ENCODE measurements at places on chromosomes 5 and 9.

DNA sequence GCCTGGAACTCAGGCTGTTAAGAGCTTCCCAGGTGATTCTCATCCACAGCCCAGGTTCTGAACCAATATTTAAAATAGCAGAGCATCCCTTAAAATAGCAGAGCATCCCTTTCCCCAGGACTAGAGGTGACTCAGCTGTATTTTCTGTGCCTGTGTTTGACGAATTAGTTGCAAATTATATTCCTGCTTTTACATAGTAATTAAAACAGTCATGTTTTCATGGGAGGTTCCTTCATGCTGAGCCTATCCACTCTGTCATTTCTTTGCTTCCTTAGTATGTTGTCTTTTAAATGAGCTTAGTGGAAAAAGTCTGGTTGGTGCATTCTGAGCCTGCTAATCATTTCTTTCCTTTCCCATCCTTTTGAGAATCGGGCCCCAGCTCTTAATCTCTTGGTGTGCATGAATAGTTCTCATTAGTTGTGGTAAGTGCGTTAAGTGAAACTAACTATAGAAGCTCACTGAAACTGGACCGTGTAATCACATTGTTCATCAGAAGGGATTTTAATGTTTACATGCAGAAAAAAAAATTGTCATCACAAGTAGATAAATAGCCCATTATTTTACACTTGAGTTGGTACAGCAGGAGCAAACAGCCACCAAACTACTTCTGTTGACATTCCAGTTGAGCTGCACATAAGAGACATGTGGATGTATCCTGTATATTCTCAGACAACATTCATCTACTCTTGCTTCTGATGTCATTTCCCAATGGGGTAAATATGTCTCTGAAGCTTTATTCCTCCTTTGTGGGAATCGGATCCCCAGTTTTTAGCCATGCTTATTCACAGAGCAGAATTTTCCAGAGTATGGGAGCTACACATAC lies 596.9 kb upstream of the WWC1 start:
- no peak for DNase-seq

- no peak for DNase-seq
These were observed 114.7 kb downstream of the KIAA0825 start for GRCh38 chr5:94503677-94504076.

- DNase-seq = no peak
These were observed 143.9 kb downstream of the GOLPH3 start for GRCh38 chr5:32030222-32030621.

GRCh38 chr5:134140530-134141201 lies 26.2 kb downstream of the TCF7 start:
- peak; percentile 84 for DNase-seq

- DNase-seq = no peak
These were observed 303.0 kb upstream of the GRIA1 start for GRCh38 chr5:153187503-153187902.

DNA sequence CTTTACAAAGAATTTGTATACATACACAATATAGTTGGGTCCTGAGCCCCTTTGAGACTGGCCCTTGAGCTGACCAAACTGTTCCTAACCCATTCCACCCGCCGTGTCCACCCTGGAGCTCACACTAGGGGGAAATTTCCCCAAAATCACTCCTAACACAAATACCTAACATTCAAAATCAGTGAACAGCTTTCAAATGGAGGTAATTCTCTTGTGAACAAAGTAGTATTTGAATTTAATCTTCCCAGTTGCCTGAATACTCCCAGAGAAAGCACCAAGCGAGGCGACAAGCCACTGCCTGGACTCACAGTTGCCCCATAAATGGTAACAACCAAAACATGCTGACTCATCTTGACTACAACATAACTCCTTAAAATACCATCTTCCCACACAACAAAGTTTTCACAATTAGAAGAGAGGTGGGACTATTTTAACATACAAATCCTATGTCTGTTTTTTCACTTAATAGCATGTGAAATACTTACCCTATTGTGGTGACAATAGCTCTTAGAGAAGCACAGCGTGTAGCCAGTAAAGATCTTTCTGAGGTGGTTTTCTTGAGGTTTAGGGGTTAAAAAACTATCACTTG lies 31.7 kb upstream of the SCAMP1 start:
- DNase-seq = no peak

DNA sequence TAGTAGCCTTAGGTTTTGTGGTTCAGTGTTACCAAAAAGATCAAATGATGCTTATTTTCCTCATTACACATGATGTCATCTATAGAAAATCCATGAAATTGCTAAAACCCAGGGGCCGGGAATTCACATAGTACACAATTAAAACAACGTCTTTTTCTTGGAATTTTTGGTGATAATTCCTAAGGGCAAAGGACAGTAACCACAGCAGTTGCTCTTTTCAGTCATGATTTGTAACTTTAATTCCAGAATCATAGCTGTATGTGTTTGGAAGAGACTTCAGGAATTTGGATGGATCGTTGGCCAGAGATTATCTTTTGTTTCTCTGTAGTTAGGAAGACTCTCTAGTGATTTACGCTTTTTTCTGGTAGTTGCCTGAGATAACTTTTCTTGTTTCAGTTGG lies 748.7 kb downstream of the TLE4 start:
- no peak for DNase-seq

DNA sequence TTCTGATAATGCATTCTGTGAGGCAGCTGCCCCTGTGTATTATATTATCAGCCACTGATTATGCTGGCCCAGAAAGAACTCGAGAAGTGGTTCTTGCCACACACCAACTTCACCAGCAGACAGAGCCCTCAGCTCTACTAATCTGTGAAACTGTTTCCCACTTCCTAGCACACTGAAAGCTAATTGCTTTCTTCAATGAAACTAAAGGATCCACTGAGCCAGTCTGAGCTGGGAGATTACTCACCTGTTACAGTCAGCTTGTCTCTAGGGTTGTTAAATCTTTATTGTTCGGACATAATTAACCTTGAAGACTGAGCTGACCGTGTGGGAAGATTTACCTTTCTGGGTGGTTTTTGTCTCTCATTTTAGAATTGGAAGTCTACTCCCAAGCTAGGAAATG lies 263.2 kb downstream of the KCTD16 start:
- DNase-seq = no peak

GRCh38 chr9:96129747-96130146 lies 172.2 kb downstream of the HSD17B3 start:
- no peak for DNase-seq

GRCh38 chr5:39720136-39720535 lies 295.4 kb upstream of the DAB2 start:
- DNase-seq = no peak

- DNase-seq = no peak
These were observed 98.3 kb upstream of the FBN2 start for GRCh38 chr5:128636361-128636760.

GRCh38 chr5:108637134-108637533 lies 110.6 kb upstream of the FER start:
- no peak for DNase-seq

DNA sequence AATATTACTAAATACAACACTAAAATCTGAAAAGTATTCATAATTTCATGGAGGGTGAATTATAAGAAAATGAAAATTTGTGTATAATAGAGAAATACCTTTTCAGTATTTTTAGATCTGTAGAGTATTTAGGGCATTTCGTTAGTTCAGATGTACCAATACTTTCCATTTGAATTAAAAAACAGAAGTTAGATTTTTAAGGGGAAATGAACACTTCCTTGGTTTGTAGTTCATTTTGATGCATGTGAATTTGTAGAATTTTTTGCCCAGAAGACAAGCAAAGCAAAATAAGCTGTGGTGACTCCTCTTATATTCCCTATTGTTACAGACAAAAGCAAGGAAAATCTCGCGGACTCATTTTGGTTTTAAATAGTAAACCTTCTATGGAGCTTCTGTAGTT lies 209.0 kb upstream of the RPS23 start:
- DNase-seq = peak; percentile 29

DNA sequence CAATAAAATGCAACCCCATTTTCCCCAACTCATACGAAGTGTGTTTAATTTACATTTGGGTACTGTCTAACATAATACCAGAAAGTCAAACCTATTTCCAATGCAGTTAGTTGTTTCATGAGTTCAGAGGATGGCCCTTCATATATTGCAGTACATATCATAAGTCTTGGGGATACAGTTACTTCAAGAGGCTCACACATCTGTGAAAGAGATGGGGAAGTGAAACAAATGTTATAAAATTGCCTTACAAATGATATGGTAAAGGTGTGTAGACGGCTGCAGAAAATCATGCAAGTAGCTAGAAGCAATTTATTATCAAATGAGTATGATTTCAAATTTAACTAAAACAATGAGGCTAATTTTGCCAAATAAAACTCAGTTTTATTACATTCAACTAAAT lies 219.0 kb upstream of the CDH12 start:
- no peak for DNase-seq

GRCh38 chr5:153400931-153401330 lies 89.5 kb upstream of the GRIA1 start:
- DNase-seq = no peak

GRCh38 chr5:180080486-180081280 lies 9.1 kb upstream of the RNF130 start:
- DNase-seq = no peak

DNA sequence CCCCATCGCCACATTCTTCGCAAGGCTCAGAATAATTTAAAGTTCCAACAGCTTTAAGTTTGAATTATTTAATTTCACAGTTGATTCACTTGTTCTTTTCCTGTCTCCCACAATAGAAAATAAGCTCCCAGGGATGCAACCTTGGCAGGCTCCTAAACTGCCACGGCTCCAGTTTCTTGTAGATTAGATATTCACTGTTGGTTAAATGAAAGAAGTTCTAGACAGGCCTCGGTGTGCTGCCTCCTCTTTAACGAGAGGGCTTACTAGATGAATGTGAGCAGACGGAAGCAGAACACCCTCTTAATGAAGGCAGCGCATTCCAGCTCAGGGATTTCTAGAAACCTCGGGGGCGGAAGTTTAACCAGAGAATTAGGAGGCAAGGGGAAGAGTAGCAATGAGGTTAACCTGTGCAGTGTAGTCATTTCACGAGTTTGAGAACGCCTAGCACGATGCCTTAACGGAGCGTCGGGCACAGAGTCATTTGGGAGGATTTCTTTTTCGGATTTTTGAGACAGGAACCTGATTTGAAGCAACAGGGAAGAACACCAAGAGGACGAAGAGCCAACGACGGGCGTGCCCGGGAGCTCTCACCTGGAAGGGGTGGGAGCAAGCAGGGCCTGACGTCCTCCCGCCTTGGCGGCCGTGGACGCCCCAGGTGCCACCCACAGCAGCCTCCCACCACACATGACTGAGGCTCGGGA lies 637 bp upstream of the SMC5 start:
- DNase-seq = no peak

GRCh38 chr5:134649163-134649835 lies 714 bp downstream of the SEC24A start:
- no peak for DNase-seq

- no peak for DNase-seq
These were observed 202.2 kb downstream of the RGS3 start for GRCh38 chr9:113665756-113666155.

GRCh38 chr5:73727470-73727869 lies 101.5 kb downstream of the ARHGEF28 start:
- no peak for DNase-seq

DNA sequence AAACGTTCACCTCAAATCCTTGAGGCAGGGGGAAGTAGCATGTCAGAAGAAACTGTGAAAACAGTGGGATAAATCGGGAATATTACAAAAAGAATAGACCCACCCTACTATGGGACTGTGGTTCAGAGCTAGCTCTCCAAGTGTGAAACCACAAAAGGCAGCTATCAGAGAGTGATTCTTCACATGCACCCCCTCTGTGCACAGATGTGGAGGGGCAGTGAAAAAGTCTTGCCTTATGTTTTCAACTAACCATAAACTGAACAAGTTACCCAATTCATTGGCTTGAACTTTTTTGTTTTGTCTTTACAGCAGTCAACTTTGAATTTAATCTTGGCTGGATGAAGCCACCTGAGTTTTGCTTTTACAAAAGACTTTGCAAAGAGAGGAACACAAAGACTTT lies 98.8 kb upstream of the NR4A3 start:
- DNase-seq = no peak

DNA sequence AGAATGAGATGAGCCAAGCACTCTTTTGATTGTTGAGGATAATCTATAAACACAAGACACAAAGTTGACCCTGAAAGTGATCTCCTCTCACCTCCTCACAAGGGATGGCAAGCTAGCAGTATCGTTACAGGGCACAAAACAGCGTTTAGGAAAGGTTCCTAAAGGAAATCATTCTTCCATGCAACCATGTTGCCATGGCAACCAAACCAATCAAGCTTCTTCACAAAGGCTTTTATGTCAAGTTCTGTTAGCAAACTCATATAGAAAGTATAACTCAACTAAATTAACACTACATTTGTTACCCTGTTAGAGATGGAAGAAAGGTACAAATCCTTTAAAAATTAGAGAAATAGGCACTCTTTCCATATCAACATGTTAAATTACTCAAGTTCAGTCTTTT lies 1016.8 kb upstream of the DMAC1 start:
- no peak for DNase-seq

DNA sequence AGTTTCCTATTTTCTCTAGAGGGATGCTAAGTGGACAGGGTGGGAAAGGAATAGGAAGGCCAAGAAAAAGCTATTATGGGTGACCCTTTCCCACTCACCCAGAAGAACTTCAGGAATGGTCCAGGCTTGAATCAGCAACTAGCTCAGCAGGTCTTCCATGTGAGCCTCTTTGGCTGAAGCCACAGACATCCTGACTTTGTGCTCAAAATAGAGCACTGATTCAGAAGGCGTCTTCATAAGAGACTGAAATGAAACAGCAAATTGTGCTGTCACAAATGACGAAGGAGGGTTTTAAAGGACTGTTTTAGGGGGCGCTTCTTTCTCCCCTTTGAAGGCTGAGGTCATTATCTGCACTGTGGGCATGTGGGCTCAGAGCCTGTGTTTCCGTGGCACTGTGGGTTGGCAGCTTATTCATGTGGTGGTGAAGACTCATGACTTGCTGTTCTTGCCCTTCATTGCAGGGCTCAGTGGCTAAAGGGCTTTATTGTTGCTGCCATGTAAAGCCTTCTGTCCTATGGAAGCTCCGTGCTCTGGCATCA lies 65.8 kb upstream of the NFIL3 start:
- no peak for DNase-seq

DNA sequence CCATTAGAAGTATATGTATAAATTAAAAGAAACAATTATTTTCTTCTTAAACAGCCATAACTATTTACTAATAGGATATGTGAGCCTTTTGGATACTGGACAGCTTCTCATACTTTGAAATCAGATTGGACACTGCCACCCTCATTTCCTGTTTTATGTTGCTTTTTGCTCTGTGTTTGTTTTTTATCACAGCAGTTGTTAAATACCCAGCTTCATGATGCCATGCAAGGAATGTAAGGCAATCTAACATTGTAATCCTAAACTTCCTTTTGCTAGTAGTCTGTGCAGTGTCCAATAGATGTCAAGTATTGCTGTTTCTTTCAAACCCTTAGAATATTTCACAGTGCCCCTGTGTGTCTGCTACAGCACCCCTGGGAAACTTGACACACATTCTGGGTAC lies 56.2 kb downstream of the CNTLN start:
- DNase-seq = no peak

DNA sequence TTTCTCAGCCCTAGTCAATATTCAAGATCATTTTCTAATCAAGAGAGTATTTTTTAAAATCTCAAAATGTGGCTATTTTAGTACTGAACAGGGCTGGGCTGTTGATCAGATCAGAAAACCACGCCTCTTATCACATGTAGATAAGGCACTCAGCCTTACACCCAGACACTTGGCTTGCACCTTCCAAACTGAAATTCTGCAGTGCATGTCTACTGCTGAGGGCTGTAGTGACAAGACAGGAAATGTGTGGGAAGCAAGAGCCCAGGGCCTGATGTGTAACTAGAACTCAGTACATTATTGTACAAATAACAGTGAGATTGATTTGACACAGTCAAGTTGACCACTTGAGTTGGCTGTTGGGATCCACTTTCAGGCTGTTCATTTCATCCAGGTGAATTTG lies 48.6 kb downstream of the UBE2QL1 start:
- DNase-seq = no peak

Measured in KBM-7 (cell line).